ENCODE measurements at places on chromosomes 12 and 14.
A peak's percentile ranks its signal among the peaks of the same experiment; 100 is the strongest.

- DNase-seq: no peak
Observed at GRCh38 chr14:45133683-45134050, 614 bp downstream of the FKBP3 start.

- DNase-seq: no peak
Observed at GRCh38 chr12:114676142-114676741, 7.7 kb downstream of the TBX3 start.

DNA sequence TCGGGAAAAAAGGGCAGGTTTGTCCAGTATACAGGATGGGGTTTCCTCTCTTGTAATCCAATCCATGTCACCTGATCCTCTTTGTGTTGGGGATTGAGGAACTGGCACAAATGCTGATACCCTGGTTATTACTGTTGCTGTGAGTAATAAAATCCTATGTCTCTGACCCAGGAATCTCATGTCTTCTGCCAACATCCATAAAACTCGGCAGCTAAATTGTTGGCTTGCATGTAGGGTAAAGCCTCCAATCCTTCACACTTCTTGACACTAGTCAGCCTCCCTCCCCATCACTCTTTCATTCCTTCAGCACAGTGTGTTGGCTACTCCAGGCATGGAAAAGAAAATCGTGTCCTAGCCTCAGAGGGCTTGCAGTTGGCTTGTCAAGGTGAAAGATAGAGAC is 9.2 kb upstream of the NOS1 start:
- no peak for DNase-seq

GRCh38 chr14:66443785-66444184 is 42.4 kb upstream of the CCDC196 start:
- DNase-seq: no peak

DNA sequence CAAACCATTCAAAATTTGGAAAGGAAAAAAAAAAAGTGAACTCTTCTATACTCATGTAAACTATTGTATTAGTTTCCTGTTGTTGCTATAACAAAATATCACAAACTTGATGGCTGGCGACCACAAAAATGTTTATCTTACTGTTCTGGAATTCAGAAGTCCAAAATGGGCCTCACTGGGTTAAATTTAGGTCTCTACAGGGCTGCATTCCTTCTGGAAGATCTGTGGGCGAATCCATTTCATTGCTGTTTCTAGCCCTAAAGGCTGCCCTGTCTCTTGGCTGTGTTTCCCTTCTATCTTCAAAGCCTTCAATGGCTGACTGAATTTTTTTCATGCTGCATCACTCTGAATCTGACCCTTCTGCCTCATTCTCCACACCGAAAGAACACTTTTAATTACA is 105.1 kb upstream of the NAV3 start:
- DNase-seq: no peak

- DNase-seq: no peak
Observed at GRCh38 chr14:94051115-94051514, 25.0 kb downstream of the OTUB2 start.

DNA sequence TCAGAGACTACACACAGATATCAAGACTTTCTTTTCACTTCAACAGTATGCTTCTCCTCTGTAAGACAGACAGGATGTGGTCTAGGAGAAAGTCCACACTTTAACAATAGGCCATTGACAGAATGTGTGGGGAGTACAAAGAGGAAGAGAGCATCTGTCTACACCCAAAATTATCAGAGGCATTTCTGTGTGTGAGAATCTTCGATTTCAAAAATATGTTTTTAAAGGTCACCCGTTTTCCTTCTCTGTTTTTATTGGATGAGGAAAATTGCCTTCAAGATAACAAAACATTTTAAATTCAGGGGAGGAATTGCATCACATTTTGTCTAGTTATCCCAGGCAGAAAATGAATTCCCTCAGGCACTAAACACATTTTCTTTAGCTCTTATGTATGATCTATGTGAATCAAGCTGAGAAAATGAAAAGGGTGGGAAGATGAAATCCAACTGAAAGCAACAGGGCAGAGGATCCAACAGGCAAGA is 16.4 kb downstream of the NAV3 start:
- DNase-seq: no peak

- DNase-seq: no peak
Observed at GRCh38 chr14:99789581-99789980, 3.6 kb upstream of the EML1 start.

GRCh38 chr12:101700299-101700820 is 2.9 kb downstream of the CHPT1 start:
- DNase-seq: no peak

DNA sequence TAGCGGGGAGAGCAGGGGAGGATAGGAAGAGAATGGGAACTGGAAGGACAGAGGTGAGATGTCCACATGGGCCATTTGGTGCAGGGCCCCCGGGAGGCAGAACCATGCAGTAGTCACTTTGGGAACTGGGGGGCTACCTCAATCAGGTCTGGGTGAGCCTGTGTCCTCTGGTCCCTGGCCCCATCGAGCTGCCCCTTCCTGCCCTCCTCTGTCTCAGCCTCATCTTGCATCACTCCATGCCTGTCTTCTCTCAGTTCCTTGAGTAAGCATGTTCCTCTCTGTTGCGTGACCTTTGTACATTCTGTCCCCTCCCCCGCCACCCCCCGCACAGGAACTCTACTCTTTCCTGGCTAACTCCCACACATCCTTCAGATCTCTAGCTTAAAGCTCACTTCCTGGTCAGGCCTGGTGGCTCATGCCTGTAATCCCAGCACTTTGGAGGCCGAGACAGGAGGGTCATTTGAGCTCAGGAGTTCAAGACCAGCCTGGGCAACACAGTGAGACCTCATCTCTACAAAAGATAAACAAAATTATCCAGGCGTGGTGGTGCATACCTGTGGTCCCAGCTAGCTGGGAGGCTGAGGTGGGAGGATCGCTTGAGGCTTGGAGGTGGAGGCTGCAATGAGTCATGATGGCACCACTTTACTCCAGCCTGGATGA is 23.2 kb downstream of the FOS start:
- no peak for DNase-seq

DNA sequence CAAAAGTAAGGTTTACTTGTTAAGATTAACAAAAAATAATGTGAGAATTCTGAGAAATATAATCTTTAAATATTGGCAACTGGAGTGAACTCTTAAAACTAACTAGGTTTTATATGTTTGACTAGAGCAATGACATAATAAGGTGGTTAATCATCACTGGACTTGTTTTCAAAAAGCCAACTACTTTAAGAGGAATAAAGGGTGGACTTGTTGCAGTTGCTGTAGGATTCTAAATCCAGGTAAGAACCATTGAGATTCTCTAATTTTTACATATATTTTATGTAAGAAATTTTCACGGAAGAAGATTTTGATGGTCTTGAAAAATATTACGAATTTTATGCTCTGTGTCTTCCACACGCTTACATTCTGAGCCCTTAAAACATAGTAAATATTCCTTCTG is at the start of gene SLCO1B1:
TSS of gene SLCO1B1 (plus strand) at position 197 of the 400 bp plus-strand sequence. CDS start 10,381 bp downstream, outside the sequence.
- DNase-seq: no peak

GRCh38 chr14:52106840-52107239 is 38.0 kb upstream of the NID2 start:
- DNase-seq: no peak

DNA sequence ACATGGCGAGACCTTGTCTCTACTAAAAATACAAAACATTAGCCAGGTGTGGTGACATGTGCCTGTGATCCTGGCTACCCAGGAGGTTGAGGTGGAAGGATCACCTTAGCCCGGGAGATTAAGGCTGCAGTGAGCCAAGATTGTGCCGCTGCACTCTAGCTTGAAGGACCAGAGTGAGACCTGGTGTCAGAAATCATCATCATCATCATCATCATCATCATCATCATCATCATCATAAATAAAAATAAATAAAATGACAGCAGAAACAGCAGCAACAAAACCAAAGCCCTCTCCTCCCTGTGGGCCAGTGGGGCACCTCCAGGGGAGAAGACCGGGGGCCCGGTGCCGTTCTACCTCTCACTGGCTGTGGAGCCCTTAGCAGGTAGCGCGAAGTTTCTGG is 281.9 kb upstream of the CRY1 start:
- DNase-seq: no peak

DNA sequence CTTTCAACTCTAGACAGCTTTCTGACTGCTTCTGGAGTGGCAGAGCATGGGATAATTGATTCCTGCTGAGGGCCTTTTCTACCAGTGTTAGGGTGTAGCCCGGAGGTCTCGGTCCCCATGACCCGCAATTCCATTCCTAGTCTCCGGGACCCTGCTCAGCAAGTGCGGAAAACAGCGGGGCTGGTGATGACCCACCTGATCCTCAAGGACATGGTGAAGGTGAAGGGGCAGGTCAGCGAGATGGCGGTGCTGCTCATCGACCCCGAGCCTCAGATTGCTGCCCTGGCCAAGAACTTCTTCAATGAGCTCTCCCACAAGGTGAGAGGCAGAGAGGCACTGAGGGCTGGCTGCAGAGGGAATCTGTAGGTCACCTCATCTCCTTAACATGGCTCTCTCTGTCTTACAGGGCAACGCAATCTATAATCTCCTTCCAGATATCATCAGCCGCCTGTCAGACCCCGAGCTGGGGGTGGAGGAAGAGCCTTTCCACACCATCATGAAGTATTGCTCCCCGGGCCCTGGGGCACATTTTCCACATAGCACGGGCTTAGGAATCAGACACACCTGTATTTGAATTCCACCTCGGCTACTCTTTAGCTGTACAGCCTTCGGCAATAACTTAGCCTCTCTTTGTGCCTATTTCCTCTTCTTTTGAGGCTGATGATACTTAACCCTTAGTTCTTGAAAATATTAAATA is 5.6 kb upstream of the GAPDH start:
- DNase-seq: no peak

DNA sequence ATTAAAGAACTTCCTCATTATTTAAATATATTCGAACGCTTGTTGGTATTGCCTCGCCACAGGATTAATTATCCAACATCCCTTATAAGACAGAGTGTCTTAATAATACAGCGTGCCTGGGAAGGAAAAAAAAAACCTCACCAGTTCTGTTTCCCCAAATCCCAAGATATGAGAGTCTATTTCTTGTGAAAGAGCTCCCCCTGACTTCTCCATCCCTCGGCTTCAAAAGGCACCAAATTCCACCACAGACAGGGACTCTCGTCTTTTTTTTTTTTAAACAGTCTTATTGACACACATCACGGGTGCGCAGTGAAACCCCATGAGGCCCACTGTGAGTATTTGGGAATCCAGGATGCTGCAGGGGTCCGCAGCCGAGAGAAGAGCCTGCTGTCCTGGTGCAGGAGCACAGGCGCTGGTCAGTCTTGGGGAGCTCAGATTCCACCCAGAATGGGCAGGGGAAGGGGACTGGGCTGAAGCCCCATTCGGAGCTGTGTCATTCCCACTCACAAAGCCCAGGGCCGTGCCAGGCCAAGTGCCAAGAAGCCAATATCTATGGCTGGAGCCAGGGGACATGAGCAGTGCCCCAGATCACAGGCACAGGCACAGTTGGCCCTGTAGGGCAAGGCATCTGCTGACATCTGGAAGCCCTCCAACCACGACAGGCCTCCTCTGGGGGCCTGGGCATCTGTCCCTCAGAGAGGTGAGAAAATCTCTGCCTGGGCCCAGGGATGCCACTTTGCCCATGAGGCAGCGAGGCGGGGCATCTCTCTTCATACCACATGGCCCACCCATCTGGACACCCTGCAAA is 71.9 kb downstream of the BCL11B start:
- no peak for DNase-seq

DNA sequence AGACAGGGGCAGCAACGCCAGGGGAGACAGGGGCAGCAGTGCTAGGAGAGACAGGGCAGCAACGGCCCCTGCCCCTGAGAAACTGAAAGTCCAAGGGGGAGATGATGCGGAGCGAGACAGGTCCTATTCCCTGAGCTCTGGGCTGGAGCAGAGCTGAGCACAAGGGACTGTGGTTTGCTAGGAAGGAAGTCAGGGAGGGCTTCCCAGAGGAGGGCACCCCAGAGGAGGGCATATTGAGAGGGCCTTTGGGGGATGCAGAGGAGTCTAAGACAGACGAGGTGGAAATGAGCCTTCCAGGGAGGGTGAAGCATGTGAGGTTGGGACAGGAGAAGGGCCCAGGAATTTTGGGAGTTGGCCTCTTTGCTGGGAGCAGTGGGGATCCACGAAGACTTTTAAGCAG is 52.1 kb upstream of the BEGAIN start:
- DNase-seq: no peak

DNA sequence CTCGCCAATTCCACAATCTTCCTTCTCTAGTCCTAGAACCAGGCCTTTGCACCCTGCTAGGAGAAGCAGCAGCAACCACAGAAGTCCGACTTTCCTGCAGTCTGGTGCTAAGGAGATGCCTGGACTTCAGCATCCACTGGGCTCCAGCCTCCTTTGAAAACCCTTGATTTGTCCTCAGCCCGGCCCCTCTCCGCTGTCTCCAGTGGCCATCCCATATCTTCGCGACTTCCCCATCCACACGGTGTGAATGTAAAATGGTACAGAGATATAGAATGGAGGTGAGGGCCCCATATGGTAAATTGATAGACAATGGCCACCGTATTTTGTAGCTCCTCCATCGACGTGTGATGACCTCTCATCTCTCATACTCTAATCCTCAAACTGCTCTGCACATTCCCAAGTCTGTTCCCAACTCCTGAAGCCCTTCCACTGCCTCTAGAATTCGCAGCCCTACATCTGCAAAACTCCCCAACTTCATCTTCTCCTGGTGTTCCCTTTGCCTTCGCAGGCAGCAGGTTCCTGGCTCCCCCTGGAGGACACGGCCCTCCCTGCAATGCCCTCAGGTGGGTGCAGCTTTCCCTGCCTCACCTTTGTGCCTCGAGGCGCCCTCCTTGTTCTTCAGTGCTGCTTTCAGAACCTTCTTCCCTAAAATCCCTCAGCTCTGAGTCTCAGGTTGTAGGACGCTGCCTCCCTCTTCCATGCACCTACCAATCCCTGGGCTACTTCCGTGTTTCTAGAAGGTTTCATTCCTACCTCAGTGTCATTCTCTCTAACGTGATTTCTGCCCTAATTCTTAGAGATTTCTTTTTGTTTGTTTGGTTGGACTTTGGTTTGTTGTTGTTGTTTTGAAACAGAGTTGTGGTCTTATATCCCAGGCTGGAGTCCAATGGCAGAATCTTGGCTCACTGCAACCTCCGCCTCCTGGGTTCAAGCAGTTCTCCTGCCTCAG is 36.7 kb downstream of the TMBIM6 start:
- DNase-seq: peak; percentile 77

DNA sequence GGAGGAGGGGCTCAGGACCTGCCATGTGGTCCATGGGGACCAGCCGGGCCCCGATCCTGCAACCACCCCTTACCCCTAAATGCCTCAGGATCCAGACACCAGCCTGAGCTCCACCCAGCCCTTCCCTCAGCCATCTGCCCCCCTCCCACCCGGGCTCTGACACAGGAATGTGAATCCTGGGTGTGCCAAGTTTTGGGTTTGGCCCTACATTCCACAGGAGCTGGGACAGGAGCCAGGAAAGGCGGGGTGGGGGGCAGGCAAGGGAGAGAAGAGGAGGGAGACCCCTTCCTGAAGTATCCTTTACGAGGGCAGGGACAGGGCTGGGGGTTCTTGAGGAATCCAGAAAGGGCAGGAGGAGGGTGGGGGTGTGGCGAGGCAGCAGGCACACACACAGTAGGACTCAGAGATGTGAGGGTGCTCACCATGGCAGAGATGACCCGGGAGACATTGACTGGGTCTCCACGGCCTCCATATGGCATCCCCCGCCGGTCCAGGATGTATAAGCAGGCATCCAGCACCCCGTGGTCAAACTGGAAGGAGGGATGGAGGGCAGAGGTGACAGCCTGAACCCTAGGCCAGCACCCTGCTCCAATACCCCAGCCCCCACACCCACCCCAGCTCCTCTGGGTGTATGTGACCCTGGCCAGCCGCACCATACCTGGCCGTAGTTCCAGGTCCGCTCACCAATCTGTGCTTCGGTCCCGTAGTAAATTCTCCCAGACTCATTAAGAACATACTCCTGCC is 3.5 kb downstream of the TGM1 start:
- DNase-seq: no peak
